ENCODE measurements at places on chromosomes 13 and 19.

DNA sequence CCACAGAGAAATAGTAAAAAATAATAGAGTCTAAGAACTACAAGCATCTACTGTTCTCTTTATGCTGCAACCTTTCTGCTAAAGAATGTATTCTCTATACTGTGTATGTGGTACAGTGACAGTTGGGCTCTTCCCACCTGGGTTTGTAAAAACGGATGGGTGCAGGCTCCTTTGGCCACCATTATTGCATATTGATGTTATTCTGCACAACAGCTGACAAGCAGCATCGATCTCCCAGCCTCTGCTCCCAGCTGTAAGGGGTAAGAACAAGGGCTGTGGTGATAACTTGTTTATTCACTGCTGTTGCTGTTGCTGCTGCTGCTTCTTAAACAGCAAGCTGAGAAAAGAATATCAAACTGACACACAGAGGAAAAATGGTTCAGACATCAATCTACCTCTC lies 56.1 kb downstream of the KCNRG start:
- no peak for DNase-seq

DNA sequence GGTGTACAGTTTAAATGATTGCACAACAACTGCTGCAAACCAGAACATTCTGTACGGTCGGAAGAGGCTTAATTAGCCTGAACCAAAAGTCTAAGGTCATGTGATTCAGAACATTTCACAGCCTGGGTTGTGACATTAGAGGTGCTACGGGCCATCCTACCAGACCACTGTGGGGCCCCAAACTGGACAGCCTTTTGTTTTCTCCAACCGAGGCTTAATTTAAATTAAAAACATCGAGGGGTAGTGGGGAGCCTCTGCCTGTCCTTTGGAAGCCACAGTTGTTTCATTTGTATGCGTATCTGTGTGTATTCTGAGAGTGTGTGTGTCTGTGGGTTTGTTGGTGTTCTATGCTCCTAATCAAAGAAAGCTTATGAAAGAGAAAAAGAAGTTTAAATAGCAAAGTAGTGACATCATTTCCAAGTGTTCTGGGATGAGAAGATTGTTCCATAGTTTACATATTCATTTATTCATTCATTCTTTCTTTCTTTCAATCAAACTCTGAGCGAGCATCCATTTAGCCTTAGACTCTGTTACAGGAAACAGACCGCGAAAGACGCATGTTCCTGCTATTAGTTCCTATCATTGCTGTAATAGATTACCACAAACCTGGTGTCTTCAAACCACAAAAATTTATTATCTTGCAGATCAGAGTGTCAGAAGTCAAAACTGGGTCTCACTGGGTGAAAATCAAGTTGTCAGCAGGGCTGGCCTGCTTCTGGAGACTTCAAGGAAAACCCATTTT lies 444.8 kb downstream of the FOXO1 start:
- DNase-seq, result peak; percentile 67

DNA sequence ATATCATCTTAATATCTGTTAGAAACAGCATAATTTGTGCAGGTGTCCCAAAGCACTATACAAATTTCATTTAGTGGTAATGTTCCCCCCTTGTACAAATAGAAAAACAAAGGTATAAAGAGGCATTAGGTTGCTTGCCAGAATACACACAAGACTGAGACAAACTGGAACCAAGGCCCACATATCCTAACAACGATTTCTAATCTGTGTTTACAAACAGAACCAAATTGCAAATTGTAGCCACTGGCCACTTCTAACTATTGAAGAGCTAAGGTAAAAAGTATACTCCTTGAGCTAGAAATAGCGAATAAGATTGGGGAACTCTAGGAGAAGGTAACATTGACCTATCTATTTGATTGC lies 526.1 kb downstream of the KLF12 start:
- no peak for DNase-seq

GRCh38 chr19:10339380-10339960 lies at the start of gene ICAM3:
ICAM3 (minus strand) TSS chr19:10339624; CDS start chr19:10339614, 10 bp downstream.
- DNase-seq, result peak; percentile 68

GRCh38 chr13:113565526-113566226 lies 18.9 kb upstream of the TFDP1 start:
- DNase-seq, result no peak
